Activated naive CD4-positive, alpha-beta T cell treated with anti-CD3 and anti-CD28 coated beads, Interleukin-2, amount 50 U/mL, for 72 hours (primary cell): ENCODE measurements at places on chromosomes 2 and 18. TPM values are rescaled to one million over a fixed set of nuclear protein-coding genes. Genes with fewer than 3 reads are reported as not detected.

DNA sequence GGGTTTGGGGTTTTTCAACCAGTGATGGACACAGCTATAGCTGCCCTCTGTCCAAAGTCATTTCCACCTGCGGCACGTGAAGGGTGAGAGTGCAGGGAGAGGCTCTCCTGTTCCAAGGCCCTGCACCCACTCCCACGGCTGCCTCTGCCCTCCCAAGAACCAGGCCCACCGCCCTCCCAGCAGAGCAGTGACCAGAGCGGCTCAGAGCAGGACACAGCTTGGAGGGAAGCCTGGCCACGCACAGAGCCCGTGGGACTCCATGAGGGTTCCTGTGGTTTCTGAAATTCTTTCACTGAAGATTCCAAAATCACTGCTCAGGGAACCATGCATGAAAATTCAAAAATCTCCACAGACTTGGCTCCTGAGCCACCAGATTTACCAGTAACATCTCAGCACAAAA lies 67.3 kb upstream of the SALL3 start:
- no peak for DNase-seq

DNA sequence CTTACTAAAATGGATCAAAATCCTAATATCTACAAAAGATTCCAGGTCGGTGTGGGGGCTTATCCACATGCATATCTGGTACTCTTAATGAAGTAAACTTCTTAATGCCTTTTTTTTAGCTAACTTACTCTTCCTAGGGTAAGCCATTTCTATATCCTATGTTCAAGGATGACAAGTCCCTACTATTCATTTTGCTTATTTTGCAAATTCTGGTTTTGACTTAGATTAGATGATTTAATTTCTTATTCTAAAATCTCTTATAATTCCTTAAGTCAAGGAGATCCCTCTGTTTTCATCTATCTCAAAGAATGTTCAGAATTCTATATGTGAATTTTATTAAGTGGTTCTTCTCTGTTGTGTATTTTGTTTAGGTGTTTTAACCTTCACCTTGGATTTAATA lies 79.7 kb downstream of the KYNU start:
- no peak for DNase-seq

DNA sequence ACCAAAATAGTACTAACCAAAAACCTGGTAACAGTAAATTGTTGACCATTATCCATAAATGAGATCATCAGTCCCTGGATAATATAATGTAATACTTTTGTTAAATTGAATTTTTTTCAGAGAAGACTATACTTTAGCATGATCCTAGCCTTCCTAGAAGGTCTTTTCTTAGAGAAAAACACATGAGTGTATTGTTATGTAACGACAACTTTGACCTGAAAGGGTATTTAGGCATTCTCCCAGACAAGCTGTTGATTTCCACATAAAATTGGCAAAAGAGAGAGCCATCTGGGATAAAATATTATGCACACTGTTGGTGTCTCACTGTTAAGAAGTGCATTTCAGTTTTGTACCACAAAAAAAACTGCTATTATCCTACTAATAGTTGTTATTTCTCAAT lies 120.0 kb upstream of the MAPRE2 start:
- DNase-seq = no peak

- no peak for DNase-seq
These were observed 57.7 kb downstream of the CD28 start for GRCh38 chr2:203763938-203764664.

DNA sequence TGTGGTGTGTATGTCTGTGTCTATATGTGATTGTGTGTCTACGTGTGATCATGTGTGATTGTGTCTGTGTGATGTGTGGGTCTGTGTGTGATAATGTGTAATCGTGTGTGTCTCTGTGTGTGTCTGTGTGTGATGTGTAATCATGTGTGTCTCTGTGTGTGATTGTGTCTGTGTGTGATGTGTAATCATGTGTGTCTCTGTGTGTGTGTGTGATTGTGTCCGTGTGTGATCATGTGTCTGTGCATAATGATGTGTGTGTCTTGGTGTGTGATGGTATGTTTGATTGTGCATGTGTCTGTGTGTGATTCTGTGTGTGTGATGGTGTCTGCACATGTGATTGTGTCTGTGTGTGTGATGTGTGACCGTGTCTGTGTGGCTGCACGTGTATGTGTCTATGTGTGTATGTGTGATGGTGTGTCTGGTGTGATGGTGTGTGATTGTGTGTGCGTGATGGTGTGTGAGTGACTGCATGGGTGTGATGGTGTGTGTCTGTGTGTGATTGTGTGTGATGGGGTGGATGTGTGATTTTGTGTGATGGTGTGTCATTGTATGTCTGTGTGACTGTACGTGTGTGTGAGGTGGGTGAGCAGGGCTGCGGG lies 78.9 kb downstream of the RTP5 start:
- no peak for DNase-seq

DNA sequence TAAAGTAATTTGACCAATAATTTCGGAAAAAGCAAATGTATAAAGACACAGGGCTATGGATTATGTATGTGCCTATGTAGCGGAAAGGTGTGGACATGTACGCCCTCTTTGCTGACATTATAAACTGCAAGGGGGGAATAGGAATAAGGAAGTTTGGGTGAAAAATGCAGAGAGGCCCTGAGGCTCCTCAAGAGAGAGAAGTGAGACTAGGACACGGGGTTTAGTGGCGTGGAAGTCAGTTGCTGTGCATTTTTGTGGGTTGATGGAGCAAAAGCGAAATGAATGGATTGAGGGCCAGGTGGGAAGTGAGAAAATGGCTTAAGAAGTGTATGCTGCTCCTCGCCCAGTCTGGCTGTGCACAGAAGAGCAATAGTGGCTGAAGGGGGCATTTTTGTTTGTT lies 96.2 kb upstream of the B3GNT7 start:
- no peak for DNase-seq

- DNase-seq = no peak
These were observed 105.7 kb downstream of the MAP2 start for GRCh38 chr2:209529579-209529978.

GRCh38 chr2:68519236-68519635 lies 51.9 kb downstream of the APLF start:
- DNase-seq = no peak

DNA sequence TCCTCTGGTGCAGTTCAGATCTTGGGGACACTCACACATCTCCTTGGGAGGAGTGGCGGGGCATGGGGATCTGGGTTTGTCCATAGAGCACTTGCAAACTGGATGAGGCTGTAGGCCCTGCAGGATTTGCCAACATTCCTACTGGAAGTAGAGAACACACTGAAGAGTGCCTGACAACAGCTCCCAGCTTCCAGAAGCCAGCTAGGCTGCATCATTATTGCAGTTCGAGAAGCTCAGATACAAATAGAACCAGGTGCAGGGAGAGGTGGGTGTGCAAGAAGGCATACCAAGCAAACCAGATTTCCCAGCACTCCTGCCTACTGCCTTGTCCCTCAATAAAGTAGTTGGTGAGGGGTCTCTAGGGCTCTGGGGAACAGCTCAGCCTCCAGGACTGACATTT lies 52.5 kb downstream of the RHOB start:
- no peak for DNase-seq

GRCh38 chr18:32455361-32455760 lies 15.3 kb downstream of the GAREM1 start:
- DNase-seq = no peak

The GPAT2 gene
- 4.7 TPM for total RNA-seq

The DYNAP gene
- total RNA-seq = not detected

The CAPN13 gene
- not detected for total RNA-seq

The ANTXR1 gene
- total RNA-seq = not detected
